Gastroesophageal sphincter (tissue), 4 donors: ENCODE measurements at places on chromosomes 1 and 21.

- ATAC-seq, result no peak
These were observed 53.0 kb upstream of the ABCG1 start for GRCh38 chr21:42165901-42166300.

GRCh38 chr1:203033287-203033686 lies 7.0 kb downstream of the PPFIA4 start:
- no peak for ATAC-seq

- no peak for ATAC-seq
These were observed 37.7 kb downstream of the SH3GLB1 start for GRCh38 chr1:86741947-86742572.

- no peak for ATAC-seq
These were observed at the start of gene DAB1 for GRCh38 chr1:57423656-57424211. Gene DAB1, minus strand, starts transcription at chr1:57424060. Its CDS starts 133,030 bp downstream, at chr1:57291030.

DNA sequence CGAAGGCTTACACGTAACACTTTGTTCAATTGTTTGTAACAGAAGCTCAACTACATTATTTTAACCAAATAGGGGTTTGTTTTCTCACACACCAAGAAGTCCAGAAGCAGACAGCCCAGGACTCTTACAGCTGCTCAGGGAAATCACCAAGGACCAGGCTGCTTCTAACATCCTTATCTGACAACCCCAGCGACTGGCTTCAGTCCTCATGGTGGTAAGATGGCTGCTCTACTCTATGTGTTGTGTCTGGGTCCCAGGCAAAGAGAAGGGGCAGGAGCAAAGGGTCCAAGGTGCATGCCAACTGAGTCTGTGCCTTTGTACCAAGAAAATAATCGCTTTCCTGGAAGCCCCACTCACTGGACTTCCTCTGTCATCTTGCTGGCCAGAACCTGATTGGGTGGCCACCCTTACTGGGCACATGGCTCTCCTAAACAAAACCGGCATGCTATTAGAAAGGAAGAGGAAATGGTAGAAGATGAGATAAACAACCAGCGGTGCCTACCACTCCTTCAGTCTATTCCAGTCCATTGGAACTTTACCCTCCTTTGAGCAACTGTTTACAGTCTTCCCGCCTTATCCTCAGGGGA lies 34.1 kb upstream of the LRRC8D start:
- ATAC-seq, result no peak

- ATAC-seq, result peak; percentile 39
These were observed 134.4 kb downstream of the S1PR1 start for GRCh38 chr1:101371259-101371658.
